Skeletal muscle cell (primary cell): ENCODE measurements at places on chromosomes 16 and 17.

GRCh38 chr17:79054200-79054960 lies 20.2 kb upstream of the ENGASE start:
- no peak for DNase-seq

GRCh38 chr16:50335196-50335958 lies 33.4 kb downstream of the BRD7 start:
- no peak for DNase-seq

DNA sequence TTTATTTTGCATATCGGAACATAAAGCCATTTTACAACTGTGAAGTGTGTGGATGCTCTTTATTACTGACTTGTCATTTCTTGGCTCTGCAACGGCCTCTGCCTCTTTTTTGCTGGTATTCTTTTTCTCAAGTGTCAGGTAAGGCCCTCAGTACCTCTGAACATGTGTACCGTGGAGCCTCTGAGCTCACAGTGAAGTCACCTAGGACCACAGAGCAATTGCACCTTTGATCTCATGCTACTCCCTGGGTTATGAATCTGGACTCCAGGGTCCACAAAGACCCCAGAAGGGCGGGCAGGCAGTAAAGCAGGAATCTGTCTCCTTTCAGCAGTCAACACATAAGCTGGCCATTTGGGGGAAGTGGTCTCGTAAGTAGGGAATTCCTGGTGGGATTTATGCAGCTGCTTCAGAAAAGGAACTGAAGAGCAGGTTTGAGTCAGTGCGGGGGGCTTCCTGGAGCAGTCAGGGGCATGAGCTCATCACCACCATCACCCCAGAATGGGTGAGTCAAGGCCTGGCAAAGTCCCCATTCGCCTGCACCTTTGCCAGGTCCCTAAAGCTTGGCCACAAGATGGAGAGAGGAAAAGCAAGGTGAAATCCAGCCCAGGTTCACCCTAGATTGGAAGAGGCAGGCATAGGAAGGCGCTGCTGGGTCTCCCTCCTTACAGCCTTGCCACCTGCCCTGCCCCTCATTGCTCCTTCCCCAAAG lies 33.0 kb downstream of the TBX4 start:
- DNase-seq = no peak

DNA sequence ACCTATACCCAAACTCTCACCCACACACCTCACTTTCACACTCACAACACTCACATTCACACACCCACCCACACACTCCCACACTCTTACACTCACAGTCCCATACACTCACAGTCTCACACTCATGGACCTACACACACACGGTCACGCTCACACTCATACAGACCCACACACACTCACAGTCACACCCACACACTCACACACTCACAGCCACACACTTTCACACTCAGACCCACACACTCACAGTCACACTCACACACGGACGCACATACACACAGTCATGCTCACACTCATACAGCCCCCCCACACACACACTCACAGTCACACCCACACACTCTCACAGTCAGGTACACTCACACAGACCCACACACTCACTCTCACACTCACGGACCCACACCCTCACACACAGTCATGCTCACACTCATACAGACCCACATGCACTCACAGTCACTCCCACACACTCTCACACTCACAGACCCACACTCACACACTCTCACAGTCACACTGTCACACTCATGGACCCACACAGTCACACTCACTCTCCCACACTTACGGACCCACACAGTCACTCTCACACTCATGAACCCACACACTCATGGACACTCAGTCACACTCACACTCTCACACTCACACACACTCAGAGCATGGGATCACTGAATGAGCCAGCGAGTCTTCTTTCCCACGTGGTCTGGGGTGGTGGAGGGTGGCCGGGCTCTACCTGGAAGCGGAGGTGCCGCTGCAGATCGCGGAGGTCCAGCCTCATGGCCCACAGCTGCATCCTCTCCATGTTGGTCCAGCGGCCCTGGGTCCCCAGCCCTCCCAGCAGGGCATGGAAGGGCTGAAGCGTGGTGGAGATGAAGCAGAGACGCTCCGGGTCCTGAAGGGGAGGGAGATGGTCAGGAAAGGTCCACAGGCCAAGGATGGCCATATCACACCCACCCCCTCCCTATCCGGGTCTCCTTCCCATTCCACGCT lies 5.1 kb downstream of the IL27 start:
- DNase-seq = no peak

DNA sequence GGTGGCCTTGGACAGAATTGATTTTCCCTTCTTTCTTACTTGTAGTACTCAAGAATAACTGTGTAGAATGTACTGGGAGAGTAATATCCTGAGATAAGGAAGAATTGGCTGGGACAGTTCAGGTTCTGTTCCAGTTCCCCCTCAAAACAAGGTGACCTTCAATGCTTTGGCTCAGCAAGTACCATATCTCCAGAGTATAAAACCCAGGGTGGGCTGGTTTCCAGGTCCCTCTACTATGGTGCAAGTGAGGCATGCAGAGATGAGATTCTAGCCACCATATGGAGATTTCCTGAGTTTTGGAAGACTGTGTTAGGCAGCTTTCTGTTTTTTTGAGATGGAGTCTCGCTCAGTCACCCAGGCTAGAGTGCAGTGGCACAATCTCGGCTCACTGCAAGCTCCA lies 18.1 kb upstream of the DLX3 start:
- no peak for DNase-seq

- DNase-seq = no peak
Measured at GRCh38 chr17:37568350-37569053, 40.7 kb downstream of the SYNRG start.

DNA sequence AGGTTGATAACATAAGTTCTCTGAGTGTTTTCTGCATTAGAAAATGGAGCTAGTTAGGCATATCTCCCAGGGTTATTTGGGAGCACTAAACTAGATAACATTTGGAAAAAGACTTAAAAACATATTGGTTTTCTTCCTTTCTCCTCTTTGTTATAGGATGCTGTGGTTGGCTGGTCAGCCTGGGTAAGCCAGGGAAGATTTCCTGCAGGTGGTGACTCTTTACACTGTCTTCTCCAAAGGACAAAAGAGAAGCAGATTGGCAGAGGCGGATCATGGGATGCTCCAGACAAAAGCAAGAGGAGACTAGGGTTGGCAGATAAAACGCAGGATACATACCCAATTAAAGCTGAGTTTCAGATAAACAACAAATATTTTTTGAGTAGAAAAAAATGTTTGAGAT lies 6.2 kb upstream of the CRYBA1 start:
- no peak for DNase-seq

DNA sequence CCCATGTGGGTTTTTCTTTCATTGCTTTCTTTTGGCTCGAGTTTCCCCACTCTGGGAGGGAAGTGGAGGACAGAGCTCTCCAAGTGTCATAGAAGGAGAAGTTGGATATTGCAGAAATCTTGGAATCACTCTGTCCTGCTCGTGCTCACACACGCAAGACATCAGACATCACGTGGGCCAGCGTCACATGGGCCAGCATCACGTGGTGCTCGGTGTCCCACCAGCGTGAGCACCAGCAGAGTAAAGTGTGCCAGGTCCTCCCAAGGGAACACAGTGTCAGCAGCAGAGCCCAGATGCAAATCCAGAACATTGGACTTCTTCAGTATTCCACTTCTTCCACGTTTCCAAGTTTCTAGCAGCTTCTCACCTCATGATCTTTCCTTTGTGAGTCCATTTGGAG lies 327.0 kb downstream of the FOXL1 start:
- no peak for DNase-seq

DNA sequence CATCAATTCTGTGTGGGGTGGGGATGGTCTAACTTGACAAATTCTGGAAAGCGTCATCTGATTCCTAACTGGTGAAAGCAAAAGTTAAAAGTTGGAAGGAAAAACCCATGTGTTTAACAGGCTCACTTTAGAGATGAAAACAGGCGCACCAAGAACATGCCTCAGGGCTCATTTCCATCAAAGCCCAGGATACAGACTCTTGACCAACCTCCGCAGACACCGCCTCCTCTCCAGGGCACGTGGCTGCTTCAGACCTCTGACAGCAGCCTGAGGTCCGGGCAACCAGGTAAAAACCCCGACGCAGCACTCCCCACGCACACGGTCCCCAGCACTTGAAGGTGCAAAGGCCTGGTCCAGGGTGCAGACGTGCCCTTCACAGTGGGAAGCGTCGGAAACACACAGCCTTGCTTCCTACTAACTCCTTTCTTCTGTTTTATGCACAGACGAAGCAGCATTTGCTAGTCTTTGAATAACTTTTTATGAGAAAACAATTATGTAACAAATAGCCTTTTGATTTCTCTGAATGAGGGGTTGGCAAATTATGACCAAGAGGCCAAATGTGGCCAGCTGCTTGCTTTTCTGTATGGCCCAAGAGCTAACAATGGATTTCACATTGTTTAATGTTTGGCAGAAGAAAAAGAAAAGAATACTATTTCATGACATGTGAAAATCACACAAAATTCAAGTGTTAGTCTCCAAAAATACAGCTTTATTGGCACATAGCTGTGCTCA lies 44.2 kb upstream of the TRAP1 start:
- DNase-seq = no peak

GRCh38 chr17:13374203-13375143 lies 227.3 kb downstream of the HS3ST3A1 start:
- no peak for DNase-seq
